ENCODE measurements at places on chromosomes 6 and 20.

GRCh38 chr6:28587746-28588075 lies 62.0 kb downstream of the GPX5 start:
- DNase-seq = no peak

GRCh38 chr6:99402448-99402847 lies 8.5 kb upstream of the COQ3 start:
- DNase-seq = no peak

GRCh38 chr6:154578004-154578559 lies 67.6 kb upstream of the CNKSR3 start:
- DNase-seq = no peak

DNA sequence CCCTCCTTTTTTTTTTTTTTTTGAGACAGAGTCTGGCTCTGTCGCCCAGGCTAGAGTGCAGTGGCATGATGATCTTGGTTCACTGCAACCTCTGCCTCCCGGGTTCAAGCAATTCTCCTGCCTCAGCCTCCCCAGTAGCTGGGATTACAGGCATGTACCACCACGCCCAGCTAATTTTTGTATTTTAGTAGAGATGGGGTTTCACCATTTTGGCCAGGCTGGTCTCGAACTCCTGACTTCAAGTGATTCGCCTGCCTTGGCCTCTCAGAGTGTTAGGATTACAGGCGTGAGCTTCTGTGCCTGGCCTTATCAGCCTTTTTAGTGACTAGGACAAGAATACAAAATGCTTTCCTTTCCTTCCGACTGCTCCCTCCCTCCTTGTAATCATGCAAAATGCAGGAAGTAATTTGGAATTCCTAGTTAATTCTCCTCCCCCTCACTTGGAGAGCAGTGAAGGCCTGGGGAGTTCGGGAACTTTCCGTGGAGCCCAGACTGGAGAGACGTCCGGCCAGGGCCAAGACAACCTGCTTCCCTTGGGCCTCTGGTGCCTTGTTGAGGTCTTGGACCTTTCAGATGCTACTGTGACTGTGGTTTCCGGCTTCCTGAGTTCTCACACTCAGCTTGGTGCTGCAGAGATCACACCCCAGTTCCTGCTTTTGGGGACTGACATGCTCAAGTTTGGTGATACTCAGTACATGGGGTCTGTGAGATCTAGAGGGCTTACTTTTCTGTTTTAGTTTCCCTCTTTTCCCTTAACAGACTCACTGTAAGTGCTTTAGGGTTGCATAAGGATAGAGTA lies 3.9 kb upstream of the PHF20 start:
- peak; percentile 34 for DNase-seq

All from activated T-cell treated with anti-CD3 and anti-CD28 coated beads for 48 hours (primary cell).